ENCODE measurements at places on chromosomes 5 and 9.

GRCh38 chr5:156879665-156880285, 29.7 kb downstream of the PPP1R2B start:
- DNase-seq: no peak

- DNase-seq: no peak
Observed at GRCh38 chr9:111969061-111969460, 72.4 kb downstream of the UGCG start.

GRCh38 chr5:8906303-8906967, 639.4 kb downstream of the SEMA5A start:
- no peak for DNase-seq

DNA sequence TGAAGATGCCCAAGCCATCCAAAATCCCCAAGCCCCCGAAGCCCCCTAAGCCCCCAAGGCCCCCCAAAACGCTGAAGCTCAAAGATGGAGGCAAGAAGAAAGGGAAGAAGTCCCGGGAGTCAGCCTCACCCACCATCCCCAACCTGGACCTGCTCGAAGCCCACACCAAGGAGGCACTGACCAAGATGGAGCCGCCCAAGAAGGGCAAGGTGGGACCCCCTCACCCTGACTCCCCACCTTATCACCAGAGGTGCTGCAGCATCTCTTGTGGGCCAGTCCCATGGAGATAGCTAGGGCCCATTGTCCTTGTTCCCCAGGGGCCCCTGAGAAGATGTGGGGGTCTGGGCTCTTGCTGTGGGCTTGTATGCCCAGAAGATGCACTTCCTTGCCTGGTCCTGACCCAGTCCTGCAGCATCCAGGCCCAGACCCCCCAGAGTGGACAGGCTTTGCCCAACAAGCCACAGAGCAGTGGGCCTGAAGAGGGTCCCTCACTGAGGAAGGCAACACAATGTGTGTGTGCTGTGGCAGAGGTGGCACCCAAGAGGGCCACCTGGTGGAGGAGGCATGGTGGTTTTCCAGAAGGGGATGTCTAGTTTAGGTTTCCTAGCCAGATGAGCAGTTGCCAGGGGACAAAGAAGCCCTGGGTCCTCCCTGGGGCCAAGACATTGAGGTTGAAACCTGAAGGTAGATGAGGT, 84.1 kb downstream of the PHF2 start:
- no peak for DNase-seq

GRCh38 chr5:176816791-176817347, 6.5 kb downstream of the UNC5A start:
- no peak for DNase-seq

Data from activated CD4-positive, alpha-beta T cell treated with anti-CD3 and anti-CD28 coated beads for 4 hours (primary cell).